Left renal cortex interstitium (tissue), 4 donors: ENCODE measurements at places on chromosomes 2 and 18. TPM values are rescaled to one million over a fixed set of nuclear protein-coding genes. Genes with fewer than 3 reads are reported as not detected.

Gene CIAO1
- 79.4 TPM for polyA plus RNA-seq

Gene MRO
- polyA plus RNA-seq, result 2.3 TPM

Gene LINC00305
- 8.5 TPM for polyA plus RNA-seq

Gene FTCDNL1
- 1.3 TPM for polyA plus RNA-seq

Gene CERS6
- 46.7 TPM for polyA plus RNA-seq

Gene CD8B2
- polyA plus RNA-seq, result 0.22 TPM

Gene FAM168B
- polyA plus RNA-seq, result 111 TPM

Gene ARHGEF33
- polyA plus RNA-seq, result 1.7 TPM

Gene KCNJ13
- 1.8 TPM for polyA plus RNA-seq

Gene OTOS
- 0.24 TPM for polyA plus RNA-seq

Gene SERPINB13
- not detected for polyA plus RNA-seq

Gene DLGAP1
- 4.8 TPM for polyA plus RNA-seq

Gene SPDYA
- 0.56 TPM for polyA plus RNA-seq

Gene CPSF3
- 57.3 TPM for polyA plus RNA-seq

Gene EML6
- 10.2 TPM for polyA plus RNA-seq

Gene BMP10
- polyA plus RNA-seq, result not detected

Gene LYPD1
- 126 TPM for polyA plus RNA-seq

Gene CHRND
- polyA plus RNA-seq, result 0.77 TPM

Gene CSRNP3
- polyA plus RNA-seq, result 11.6 TPM

Gene DUSP2
- 4.0 TPM for polyA plus RNA-seq

Gene ZBTB7C
- 18.4 TPM for polyA plus RNA-seq

Gene COMMD1
- 53.9 TPM for polyA plus RNA-seq

Gene CCDC195
- polyA plus RNA-seq, result not detected

Gene C2orf81
- 8.7 TPM for polyA plus RNA-seq

Gene MSGN1
- polyA plus RNA-seq, result not detected

Gene LBX2
- 3.1 TPM for polyA plus RNA-seq

Gene DNER
- polyA plus RNA-seq, result 58.8 TPM

Gene ORMDL1
- polyA plus RNA-seq, result 90.9 TPM

Gene LYG2
- polyA plus RNA-seq, result 0.44 TPM

Gene MSH2
- polyA plus RNA-seq, result 67.1 TPM

Gene CLEC4F
- polyA plus RNA-seq, result not detected

Gene SLC16A14
- 9.4 TPM for polyA plus RNA-seq

Gene TUBB8B
- 0.76 TPM for polyA plus RNA-seq

Gene GALNT3
- polyA plus RNA-seq, result 15.4 TPM

Gene C2orf76
- polyA plus RNA-seq, result 22.6 TPM
